Right renal cortex interstitium (tissue), 3 donors: ENCODE measurements at places on chromosomes 13 and 19. TPM values are rescaled to one million over a fixed set of nuclear protein-coding genes. Genes with fewer than 3 reads are reported as not detected.

KIR3DL2 gene
- not detected for polyA plus RNA-seq

GRCh38 chr19:56874530-56874929, 34.0 kb upstream of the PEG3 start:
- no peak for DNase-seq

DNA sequence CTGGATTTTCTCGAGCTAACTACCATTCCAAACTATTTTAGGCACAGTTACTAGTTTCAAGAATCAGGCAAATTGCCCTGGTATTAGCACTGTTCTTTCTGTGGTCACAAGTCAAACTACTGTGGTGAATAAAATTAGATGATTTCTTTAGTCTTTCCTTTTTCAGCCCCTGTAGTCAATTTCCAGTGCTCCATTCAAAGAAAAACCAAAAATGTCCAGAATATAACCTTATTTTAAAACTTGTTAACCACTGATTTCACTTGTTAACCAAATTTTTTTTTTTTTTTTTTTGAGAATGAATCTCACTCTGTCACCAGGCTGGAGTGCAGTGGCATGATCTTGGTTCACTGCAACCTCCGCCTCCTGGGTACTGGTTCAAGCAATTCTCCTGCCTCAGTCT, 50.6 kb upstream of the USPL1 start:
- no peak for DNase-seq

DNA sequence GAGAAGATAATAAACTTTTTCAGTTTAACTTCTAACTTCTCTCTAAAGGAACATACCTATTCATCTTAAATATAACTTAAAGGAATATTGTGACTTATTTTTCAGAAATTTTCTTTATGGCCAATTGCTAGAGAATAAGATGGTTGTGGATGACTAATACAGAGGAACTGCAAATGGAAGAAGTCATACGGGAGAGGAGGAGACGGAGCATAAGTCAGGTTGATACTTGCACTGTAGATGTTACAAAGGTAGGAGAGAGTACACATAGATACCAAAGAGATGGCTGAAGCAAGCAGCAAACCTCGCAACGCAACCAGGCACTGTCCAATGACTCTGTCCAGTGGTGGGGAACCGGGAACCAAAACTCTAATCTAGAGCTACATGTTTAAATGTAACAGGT, 963.4 kb downstream of the PCDH9 start:
- no peak for DNase-seq

DNA sequence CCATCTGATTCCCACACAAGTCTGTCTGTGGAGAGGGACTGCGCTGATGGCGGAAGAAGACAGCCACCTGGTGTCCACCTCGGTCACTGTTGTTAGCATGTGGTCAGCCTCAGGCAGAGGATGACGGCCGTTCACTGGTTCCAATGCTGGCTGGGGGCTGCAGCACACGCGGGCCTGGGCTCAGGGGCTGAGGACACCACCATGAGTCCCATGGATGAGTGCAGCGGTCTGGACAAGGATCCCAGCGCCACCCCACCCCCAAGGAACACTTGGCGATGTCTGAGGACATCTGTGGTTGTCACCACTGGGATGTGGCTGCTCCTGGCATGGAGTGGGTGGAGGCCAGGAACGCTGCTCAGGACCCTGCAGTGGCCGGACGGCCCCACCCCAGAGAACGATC, 10.9 kb downstream of the DPP9 start:
- DNase-seq: no peak

DNA sequence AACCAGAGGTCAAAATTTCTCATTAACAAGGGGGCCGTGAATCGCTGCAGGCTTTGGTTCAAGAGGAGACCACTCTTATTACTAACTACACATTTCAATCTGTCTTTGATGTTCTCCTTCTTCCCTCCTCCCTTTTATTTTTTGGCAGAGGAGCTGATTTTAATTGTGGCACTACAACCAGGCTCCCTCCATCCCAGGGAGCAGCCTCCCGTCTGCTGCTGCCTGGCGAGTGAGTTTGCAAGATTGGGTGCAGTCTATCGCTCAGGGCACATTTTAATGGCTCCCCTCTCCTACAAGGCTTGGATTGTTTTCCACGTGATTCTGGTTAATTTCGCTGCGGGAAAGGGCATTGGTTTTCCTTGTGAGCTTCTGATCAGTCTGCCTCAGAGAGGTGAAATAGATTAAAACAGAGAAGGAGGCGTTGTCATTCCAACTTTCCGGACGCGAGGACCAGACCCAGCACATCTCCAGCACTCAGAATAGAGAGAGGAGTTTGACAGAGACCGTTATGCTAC, 81.4 kb downstream of the KCTD15 start:
- DNase-seq: no peak

PLPP2 gene
- 3.0 TPM for polyA plus RNA-seq

- no peak for DNase-seq
These were observed 4.2 kb upstream of the SPC24 start for GRCh38 chr19:11159598-11160439.

SYNGR4 gene
- polyA plus RNA-seq: 0.40 TPM

GRCh38 chr13:78201411-78201810, 282.8 kb upstream of the EDNRB start:
- DNase-seq: no peak

DNA sequence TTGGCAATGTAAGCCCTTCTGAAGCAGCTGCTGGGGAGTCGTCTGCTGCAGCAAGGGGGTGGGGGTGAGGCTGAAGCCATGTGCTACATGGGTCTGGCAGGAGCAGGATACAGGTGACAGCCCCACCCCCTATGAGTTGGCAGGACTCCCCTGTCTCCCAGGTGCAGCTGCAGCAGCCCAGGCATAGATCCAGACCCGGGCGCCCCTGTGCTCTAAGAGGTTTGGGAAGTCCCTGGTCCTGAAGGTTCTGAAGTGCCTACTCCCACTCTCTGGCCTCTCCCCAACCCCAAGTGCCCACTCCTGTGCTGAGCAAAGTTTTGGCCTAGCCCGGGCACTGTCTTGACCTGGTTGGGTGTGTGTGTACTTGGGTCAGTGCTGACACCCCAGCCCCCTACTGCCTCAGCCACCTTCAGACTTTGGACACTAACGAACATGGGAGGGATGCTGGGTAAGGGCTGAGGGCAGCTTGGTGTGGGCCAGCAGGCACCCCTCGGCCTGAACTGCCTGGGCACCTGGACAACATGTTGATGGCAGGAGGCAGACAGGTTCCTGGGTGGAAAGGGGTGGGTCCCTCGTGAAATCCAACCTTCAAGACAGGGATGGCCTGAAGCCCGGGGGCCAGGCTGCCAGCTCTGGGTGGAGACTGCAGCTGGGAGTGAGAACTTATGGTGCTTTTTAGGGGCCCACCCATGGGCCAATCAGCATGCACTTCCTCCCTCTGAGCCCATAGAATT, 54.1 kb upstream of the SLITRK6 start:
- DNase-seq: no peak

DNA sequence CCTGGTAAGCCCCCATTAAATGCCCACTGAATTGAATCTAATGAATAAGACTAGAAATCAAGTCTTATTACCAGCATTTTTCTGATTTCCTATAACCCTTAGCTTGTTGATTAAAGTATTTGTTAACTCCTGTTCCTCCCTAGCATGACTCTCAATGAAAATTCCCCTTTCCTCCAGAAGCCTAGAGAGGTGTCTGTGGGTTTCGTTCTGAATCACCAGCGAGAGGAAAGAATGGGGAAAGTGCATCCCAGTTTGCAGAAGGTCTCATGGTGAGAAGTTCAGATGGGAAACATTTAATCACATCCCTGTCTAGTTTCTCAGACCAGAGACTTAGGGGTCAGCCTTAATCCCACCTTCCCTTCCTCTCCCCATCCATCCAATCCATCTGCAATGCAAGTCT, 26.9 kb downstream of the POU2F2 start:
- DNase-seq: no peak

GRCh38 chr19:18438331-18439024, 545 bp upstream of the ISYNA1 start:
- DNase-seq: no peak

GRCh38 chr13:100175078-100175802, 86.3 kb downstream of the PCCA start:
- DNase-seq: no peak

- DNase-seq: no peak
These were observed 3.4 kb downstream of the PBX4 start for GRCh38 chr19:19615086-19615485.

- no peak for DNase-seq
These were observed 1.0 kb downstream of the SMIM24 start for GRCh38 chr19:3479177-3479833.

ZNF296 gene
- polyA plus RNA-seq: 0.39 TPM

DNA sequence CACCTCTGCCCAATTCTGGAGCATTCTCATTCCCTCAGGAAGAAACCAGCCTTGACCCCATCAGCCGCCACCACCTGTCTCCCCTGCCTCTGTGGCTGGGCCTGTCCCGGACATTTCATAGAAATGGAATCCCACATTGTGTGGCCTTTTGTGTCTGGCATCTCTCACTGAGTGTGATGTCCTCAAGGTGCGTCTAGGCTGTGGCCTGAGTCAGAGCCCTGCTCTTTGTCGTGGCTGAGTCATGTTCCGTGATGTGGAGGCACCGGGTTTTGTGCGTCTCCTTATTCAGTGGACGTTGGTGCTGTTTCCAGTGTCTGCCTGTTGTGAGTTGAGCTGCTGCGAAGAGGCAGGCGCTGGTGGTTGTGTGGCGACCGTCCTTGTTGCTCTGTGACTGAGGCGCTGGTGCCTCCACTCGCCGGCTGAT, 3.5 kb downstream of the FZR1 start:
- no peak for DNase-seq

GRCh38 chr13:113157206-113157928, 1.1 kb upstream of the PROZ start:
- DNase-seq: no peak

GRCh38 chr13:113881614-113882266, 17.9 kb upstream of the GAS6 start:
- no peak for DNase-seq
